SK-N-DZ (cell line): ENCODE measurements at places on chromosomes 3 and 15.

DNA sequence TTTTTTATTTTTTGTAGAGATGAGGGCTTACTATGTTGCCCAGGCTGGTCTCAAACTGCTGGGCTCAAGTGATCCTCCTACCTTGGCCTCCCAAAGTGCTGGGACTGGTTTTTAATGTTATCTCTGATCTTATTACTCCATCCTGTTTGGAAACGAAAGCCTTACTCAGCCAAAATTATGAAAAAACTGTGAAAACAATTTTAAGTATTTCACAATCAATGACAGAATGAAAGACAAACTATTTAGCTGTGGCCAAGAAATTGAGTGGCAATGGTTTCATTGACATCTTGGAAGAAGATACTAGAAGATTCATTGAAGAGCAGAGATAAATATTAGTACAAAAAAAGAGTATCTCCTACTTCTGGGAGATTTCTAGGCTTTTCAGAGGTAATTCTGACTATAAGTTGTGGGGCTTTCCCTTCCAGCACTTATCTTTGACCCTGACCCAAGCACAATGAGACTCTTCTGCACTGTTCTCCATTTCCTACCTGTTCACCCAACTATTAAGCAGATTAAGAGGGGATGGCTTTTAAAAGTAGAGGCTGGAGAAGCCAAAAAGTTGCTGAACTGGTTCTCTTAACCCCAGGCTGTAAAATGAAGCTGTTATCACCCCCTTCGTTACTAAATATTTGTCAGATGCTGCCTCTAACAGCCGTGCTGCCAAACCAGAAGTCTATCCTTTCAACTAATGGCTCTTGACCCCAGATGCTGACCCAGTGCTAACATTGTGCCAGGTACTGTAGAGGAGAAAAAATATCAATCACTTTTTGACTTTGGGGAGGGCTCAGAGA is 14.2 kb upstream of the SLC25A36 start:
- no peak for DNase-seq

- DNase-seq: no peak
These were observed 47.7 kb downstream of the ZBTB20 start for GRCh38 chr3:115099134-115099985.

DNA sequence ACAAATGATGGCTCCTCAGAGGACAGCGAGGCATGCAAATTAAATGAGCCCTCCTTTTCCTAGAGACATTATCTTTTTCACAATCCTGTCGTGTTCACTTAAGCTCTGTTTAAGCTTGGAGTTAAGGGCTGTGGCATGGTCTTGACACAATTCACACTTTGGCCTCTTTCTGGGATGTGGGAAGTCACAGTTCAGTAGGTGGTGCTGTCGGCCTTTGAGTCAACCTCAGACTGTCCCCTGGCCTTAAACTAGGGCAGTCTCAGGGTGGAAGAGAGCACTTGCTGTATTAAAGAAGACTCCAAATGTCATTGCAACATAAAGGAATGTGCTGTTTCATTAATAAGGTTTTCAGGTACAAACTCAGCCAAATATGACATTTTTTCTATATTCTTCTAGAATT is 351.0 kb downstream of the MCTP2 start:
- DNase-seq: peak; percentile 73

- no peak for DNase-seq
These were observed 17.8 kb upstream of the ZFAND6 start for GRCh38 chr15:80041494-80042253.

GRCh38 chr3:14570089-14570488 is 29.9 kb upstream of the GRIP2 start:
- DNase-seq: peak; percentile 51

- DNase-seq: no peak
These were observed 21.8 kb upstream of the SLC25A38 start for GRCh38 chr3:39361252-39361927.

GRCh38 chr15:29226436-29227208 is 43.0 kb downstream of the NSMCE3 start:
- DNase-seq: no peak

DNA sequence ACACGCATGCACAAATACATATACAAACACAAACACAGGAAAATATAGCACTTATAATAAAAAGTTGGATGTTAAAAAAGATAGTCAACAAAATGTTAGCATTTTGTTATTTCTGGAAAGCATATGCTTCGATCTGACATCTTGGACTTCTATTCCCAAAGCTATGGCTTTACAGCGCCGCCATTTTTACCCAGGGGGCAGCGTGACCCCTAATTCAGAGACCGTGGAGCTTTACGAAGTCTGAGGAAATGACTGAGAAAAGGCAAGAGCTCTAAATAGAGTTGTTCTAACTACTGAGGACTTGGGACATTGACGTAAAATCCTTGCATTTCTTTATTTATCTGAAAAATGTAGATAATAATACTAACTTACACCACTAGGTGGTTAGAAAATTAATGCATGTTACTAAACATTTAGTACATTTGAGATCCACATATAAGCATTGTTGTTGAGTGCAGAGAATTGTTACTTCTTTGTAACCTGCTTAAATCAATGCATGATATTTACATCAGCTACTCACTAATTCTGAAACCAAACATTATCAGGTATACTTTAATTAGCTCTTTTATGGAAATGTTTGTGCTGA is 155.4 kb downstream of the TP63 start:
- no peak for DNase-seq

- no peak for DNase-seq
These were observed 481.8 kb upstream of the KCNMB2 start for GRCh38 chr3:178054471-178054870.

GRCh38 chr15:86756688-86757087 is 677.0 kb downstream of the AGBL1 start:
- DNase-seq: no peak

DNA sequence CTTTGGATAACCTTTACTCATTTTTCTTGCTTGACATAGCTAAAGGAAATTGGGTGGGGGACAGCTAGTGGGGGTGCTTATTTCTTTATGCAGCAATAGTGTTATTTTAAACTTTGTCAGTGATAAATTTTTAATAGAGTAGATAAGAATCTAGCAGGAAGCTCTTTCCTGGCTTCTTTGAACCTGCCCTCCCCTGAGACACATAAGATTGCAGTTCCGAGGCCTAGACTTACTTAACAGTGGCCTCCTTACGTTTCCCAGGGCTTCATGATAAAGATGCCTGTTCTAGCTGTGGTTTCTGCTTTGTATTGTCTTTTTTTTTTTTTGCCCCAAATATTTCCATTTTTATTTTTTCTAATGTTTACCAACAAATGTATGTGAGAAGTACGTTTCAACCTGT is 170.1 kb downstream of the VPS8 start:
- no peak for DNase-seq

- DNase-seq: no peak
These were observed 46.6 kb upstream of the TBC1D21 start for GRCh38 chr15:73826711-73827251.

- no peak for DNase-seq
These were observed 2.9 kb downstream of the NEDD4 start for GRCh38 chr15:55990516-55990915.

GRCh38 chr15:92869263-92869940 is 30.7 kb upstream of the CHD2 start:
- no peak for DNase-seq

GRCh38 chr15:93213281-93213680 is 124.3 kb upstream of the RGMA start:
- no peak for DNase-seq

DNA sequence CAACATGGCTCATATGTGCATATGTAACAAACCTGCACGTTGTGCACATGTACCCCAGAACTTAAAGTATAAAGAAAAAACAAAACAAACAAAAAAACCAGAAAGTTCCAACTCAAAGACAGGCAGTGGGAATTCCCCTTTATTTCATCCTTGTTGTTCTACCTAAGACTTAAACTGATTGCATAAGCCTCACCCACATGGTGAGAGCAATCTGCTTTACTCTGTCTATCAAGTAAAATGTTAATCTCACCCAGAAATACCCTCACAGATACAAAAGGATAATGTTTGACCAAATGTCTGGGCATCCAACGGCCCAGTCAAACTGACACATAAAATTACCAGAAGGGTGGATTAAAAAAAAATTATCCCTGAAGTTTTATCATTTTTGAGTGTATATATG is 190.9 kb upstream of the PLSCR5 start:
- no peak for DNase-seq

DNA sequence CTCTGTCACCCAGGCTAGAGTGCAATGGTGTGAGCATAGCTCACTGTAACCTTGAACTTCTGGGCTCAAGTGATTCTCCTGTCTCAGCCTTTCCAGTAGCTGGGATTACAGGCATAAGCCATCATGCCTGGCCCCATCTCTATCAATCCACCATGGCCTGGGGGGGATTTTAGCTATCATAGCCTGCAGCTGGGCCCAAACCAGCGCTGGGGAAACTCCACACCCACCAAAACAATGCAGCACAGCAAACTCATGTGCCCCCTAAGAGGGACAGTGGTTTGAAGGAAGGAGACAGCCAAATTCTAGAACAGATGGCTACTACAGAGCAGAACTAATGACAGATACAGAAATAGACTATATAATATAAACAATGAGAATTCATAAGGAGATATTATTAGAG is 13.8 kb upstream of the NSMCE3 start:
- no peak for DNase-seq

DNA sequence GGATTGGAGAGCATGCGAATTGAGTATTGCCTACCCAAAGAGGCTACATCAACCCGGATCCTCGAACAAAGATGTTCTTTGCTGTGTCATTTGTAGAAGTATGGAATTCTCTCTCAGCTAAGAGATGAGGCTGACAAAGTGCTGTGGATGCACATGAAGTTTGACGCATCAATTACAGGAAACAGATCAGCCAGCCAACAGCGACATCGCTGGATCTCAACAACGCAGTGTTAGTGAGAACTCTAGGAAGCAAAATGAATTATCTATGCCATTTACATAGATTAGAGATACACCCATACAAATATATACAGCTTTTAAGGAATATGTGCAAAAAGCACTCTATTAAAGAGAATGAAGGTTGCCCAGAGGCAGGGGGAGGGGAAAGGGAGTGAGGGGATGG is 160.6 kb upstream of the RGMA start:
- no peak for DNase-seq

- DNase-seq: no peak
These were observed 347.5 kb downstream of the EPHB1 start for GRCh38 chr3:135142530-135142929.

GRCh38 chr3:115494826-115495225 is 128.5 kb upstream of the GAP43 start:
- peak; percentile 46 for DNase-seq

- no peak for DNase-seq
These were observed 6.3 kb downstream of the AEN start for GRCh38 chr15:88627463-88627862.

- DNase-seq: no peak
These were observed 749.4 kb downstream of the PLOD2 start for GRCh38 chr3:145411605-145412004.

GRCh38 chr15:82100111-82100929 is 54.5 kb upstream of the MEX3B start:
- DNase-seq: no peak

DNA sequence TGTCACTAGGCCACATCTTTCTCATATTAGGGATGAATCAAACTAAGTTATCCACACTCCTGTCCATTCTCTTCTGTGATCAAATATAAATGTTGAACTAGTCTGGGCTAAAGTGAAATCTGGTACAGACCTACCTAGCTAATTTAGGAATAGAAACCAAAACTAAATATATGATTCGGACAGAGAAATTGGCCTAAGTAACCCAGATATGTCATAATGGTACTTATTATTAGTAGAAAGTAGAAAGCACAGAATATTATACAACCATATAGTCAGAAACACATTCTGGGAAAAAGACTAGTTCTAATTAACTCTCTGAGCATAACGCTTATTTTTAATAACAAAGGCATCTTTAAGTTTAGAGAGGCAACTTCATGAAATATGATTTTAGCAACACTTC is 389.0 kb downstream of the LSAMP start:
- no peak for DNase-seq

- no peak for DNase-seq
These were observed 174.6 kb downstream of the KLHL25 start for GRCh38 chr15:85619992-85620689.

GRCh38 chr15:61831505-61831921 is 228.7 kb downstream of the VPS13C start:
- DNase-seq: peak; percentile 49

DNA sequence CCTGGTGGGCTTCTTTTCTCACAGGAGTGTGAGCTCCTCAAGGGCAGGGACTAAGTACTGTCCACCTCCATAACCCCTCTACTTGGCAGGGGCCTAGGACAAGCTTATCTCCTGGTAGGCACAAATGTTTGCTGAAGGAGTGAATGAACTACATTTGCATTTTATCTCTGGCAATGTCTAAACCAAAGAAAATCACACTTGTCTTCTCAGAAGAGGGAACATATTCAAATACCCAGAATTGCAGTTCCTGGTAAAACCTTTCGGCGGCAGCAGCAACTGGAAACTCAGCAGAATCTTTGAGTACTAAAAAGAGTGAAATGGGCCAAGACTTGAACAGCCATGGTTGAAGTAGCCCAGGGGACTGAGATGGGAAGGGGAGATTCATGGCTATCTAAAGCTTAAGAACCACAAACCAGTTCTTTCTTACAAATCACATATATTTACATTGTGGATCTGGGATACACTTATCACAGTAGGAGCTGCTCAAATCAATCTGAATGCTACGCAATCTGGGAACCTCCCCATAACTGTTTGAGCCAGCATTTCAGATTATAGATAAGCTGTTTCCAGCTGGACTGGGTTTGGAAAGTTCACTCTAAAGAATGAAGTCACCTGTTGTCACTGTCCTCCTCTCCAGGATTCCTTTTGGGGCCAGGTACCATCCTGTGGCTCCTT is 18.7 kb upstream of the PTPN9 start:
- no peak for DNase-seq

GRCh38 chr3:27596921-27597320 is 112.7 kb upstream of the SLC4A7 start:
- no peak for DNase-seq

GRCh38 chr15:83299462-83299861 is 15.0 kb upstream of the BNC1 start:
- DNase-seq: no peak

DNA sequence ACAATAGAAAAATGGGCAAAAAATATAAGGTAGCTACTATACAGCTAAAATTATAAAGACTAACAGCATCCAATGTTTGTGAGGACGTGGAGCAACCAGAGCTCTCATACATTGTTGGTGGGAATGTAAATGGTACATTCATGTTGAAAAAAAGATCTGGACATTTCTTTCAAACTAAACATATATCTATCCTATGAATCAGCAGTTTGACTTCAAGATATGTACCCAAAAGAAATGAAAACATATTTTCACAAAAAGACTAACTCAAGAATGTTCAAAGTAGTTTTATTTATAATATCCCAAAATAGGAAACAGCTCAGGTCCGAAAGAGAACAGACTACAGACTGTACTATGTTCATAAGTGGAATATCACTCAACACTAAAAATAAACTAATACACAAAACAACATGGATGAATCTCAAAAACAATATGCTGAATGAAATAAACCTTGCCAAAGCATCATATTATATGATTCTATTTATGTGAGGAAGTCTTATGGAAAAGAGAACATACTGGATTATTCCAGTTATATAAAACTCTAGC is 8.8 kb upstream of the TTBK2 start:
- no peak for DNase-seq

GRCh38 chr3:23377928-23378672 is 175.0 kb downstream of the UBE2E2 start:
- DNase-seq: no peak
